Activated naive CD8-positive, alpha-beta T cell treated with anti-CD3 and anti-CD28 coated beads, Interleukin-2, amount 50 U/mL, for 16 hours (primary cell): ENCODE measurements at places on chromosomes 7 and 10.

- DNase-seq: peak; percentile 37
These were observed 578 bp downstream of the ZMYND11 start for GRCh38 chr10:135601-136464.

GRCh38 chr7:36080843-36081242 lies 72.2 kb upstream of the EEPD1 start:
- DNase-seq: no peak

- DNase-seq: no peak
These were observed 251.1 kb upstream of the MEOX2 start for GRCh38 chr7:15937571-15937970.

- DNase-seq: no peak
These were observed 90.0 kb downstream of the TFEC start for GRCh38 chr7:115940460-115941060.

- DNase-seq: no peak
These were observed 100.5 kb upstream of the CARD11 start for GRCh38 chr7:3143869-3144775.

GRCh38 chr7:14073543-14073942 lies 84.1 kb upstream of the ETV1 start:
- DNase-seq: no peak

GRCh38 chr10:17716161-17716560 lies 35.8 kb upstream of the TMEM236 start:
- no peak for DNase-seq

DNA sequence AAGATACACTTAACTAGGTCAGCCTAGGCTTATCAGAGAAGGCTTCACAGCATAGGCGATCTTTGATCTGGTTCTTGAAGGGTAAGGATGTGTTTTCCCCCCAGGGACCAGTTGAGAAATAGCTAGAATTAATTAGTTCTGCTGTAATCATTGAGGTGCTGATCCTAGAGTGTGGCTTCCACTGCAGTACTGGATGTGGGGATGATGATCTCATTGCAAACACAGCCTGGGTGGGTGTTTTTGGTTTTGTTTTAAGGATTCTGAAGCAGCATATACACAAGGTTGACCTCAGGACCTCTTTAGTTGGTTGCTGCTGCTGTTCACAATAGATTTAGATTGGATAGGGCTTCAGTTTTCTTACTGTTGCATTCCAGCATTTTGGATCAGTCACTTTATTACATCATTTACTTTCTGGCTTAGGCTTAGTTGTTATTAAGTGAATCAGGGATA lies 159.7 kb downstream of the AUTS2 start:
- DNase-seq: no peak

GRCh38 chr10:119416855-119417254 lies 125.7 kb downstream of the RGS10 start:
- DNase-seq: peak; percentile 34

DNA sequence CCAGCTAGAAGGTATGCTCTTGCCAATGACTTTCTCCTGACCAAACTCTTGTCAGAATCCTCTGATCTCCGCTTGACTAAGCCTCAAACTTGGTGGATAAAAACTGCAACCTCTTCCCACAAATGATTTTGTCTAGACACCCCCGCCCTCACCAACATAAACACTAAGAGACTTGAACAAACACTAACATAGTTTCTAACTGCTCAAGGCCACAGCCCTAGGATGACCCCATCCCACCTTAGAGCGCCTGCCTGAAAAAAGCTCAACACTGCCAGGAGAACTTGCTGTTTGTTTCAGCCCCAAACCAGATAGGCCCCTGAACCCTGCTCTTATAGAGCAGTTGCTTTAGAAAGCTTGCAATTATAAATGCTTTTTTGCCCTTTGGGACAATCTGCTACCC lies 71.8 kb downstream of the LRRN3 start:
- no peak for DNase-seq

- DNase-seq: no peak
These were observed 32.1 kb downstream of the BAZ1B start for GRCh38 chr7:73489976-73490375.

GRCh38 chr7:44141221-44141850 lies at the start of gene MYL7:
Gene MYL7 (minus strand): TSS chr7:44141332. CDS start chr7:44141305, 27 bp downstream.
- DNase-seq: no peak

GRCh38 chr7:48101968-48102367 lies 12.9 kb downstream of the UPP1 start:
- no peak for DNase-seq

GRCh38 chr10:84257343-84258020 lies 12.6 kb downstream of the RGR start:
- no peak for DNase-seq
